Stimulated activated naive CD8-positive, alpha-beta T cell treated with anti-CD3 and anti-CD28 coated beads, Interleukin-15, Interleukin-2, amounts not matched to agents 100 U/mL and 50 U/mL, for 24 hours (primary cell): ENCODE measurements at places on chromosomes 7 and 10.

DNA sequence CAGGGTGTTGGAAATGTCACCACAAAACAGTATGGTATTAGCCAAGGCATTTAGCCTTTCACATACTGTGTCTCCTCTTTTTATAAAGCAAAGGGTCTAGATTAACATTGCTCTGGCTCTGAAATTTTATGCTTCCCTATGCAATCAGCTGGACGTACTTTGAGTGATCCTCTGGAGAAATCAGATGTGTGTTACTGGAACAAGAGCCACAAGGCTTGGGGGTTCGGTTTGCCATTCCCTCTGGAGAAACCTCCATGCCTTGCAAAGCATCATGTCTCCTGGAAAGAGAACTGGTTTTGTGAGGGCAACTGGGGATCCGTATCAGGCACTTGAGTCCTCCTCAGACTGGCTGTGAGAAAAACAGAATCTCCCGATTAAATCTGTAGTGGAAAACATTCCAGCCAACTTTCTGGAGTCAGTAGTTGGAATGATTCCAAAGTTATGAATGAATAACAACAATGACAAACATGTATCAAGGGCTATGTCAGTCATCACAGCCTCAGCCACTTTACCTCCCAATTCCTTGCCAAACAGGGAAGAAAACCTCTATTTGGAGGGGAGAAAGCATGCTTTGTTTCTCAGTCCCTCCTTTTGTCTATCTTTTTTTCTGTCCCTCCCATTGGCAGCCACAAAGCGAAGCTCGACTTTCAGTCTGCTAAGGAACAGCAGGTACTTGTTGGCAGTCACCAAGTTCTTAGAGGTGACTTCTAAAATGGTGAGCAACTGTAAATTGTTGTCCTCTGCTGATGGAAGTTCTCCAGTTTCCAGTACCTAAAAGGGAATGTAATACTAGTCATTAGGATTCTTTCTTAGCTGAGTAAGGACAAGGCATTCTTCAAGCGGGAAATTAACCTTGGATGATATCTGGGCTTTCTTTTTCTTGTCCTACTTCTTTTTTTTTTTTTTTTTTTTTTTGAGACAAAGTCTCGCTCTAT is 864.8 kb upstream of the AUTS2 start:
- DNase-seq: no peak

- DNase-seq: no peak
These were observed 112.5 kb downstream of the PDE1C start for GRCh38 chr7:31957756-31958155.

DNA sequence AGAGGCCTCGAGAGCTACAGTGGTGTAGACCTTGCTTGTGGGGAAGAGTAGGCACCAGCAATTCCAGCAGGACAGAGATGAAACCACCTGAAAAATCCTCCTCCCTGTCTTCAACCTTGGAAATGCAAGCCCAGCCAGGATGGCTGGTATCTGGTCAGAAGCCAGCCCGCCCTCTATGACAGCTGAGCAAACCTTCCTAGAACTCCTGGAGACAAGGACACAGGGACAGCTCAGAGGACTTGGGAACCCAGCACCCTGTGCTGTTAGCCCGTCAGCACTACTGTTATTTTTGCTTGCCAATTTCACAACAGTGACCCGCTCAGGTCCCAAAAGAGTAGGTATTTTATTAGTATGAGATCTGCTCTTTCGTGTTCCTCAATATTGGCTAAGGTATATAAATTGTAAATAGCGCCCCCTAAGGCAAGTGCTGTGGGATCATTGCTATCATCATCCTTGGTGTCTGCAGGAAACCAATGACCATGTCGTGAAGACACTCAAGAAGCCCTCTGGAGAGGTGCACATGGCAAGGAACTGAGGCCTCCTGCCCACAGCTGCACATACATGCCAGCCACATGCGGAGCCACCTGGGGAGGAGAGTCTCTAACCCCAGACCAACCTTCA is 156.5 kb upstream of the CHST15 start:
- DNase-seq: no peak

- DNase-seq: no peak
These were observed 221.5 kb downstream of the ADAM12 start for GRCh38 chr10:126166797-126167196.

GRCh38 chr7:2060701-2061100 is 172.0 kb downstream of the MAD1L1 start:
- DNase-seq: no peak

GRCh38 chr10:29057822-29058331 is 231.0 kb upstream of the LYZL1 start:
- DNase-seq: no peak

GRCh38 chr10:408236-408635 is 273.0 kb downstream of the ZMYND11 start:
- DNase-seq: no peak

DNA sequence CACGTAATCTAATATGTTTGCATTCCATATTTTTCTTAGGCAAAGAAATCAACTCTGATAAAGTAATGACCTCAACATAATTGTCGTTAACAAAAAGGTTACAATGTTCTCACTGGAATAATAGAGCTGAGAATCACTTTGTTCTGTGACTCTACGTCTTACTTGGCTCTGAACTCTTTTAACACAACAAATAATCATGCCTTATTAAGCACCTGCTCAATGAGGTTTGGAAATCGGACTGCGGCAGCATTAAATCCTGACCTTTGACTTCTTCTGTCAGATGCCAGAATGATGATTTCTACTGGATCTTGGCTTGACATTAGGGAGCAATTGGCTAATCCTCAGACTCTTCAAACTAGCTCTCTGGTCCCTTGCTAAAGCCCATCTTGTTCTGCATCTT is 233.6 kb downstream of the SEMA3D start:
- no peak for DNase-seq
